ENCODE measurements at places on chromosomes 1 and 21.

DNA sequence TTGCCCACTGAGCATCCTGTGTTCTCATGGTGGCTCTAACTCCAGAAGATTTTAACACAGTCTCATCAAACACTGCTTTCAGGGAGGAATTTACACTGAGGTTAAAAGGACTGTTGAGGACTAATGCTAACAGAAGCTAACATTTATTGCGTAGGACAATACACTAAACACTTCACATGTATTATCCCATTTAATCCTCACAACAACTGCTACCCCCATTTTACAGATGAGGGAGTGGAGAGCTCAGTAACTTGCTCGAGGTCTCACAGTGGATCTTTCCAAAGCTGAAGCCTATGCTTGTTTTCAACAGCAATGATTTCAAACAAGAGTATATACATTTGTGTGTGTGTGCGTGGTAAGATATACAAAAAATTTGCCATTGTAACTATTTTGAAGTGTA is 13.9 kb downstream of the ATF3 start:
- no peak for DNase-seq

DNA sequence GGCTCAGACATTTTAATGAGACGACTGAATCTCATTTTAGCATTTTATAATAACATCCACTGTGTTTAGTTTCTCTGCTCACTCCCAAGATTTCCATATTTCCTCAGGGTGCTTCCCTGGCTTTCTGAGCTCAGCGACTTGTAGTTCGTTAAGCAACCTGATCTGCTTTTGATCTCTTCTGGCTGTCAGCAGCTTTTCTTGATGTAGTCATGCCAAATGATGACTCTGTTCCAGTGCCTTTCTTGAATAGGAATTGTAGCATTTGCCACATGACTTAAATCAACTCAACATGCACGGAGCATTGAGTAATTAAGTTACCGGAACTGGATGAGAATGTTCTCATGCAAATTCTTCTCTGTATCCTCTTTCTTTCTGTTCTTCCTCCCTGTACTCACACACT is 246.1 kb downstream of the FMN2 start:
- DNase-seq = peak; percentile 79

GRCh38 chr1:36023098-36023769 is 60.7 kb upstream of the TEKT2 start:
- no peak for DNase-seq

DNA sequence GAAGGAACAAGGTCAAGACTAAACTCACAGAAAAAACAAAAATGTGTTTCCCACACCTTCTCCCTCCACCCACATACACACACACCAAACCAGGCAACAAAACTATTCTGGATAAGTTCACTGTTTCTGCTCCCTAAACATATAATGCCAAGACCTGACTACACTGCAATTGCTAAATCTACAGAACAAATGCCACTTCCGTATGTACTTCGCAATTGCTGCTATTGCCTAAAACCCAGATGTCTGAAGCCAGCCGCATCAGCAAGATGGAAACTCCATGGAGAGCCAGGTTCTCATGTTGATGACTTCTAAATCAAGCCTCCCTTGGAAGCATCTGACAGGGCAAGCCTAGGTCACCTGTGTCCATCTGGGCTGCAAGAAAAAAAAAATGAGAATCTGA is 8.3 kb upstream of the AIM2 start:
- no peak for DNase-seq

GRCh38 chr1:19250629-19251304 is 557 bp downstream of the EMC1 start:
- no peak for DNase-seq

DNA sequence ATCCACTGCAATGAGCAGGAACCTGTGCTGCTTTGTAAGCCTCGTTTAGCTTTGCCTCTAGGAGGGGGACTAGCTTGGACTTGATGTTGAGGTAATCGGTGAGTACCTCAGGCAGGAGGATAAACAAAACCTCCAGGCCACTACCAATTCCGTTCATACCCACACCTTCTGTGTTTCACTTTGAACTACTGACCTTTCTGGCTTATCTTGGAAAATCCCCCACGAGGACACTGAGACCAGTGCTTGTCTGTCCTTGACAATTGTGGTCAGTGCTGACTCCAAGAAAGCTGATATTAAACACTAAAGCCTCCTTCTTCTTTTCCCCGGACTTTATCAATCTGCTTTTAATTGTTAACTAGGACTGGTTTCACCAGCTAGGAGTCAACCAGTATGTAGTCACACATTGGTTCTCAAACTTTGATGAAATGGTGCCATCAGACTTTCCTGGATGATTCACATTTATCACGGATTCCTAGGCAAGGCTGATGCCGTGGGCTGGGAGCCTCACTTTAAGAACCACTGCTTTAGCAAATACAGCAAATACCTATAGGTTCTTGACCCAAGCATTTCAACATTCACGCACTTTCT is 52.7 kb downstream of the TGFB2 start:
- peak; percentile 26 for DNase-seq

GRCh38 chr1:156816561-156817328 is at the start of gene SH2D2A:
Gene SH2D2A (minus strand): TSS chr1:156816848. CDS start chr1:156816708, 140 bp downstream.
- no peak for DNase-seq

GRCh38 chr1:21052034-21052433 is 124.7 kb downstream of the EIF4G3 start:
- no peak for DNase-seq

- peak; percentile 62 for DNase-seq
Measured at GRCh38 chr21:33360281-33360680, 35.5 kb downstream of the IFNAR1 start.

- DNase-seq = no peak
Measured at GRCh38 chr1:44353604-44354003, 1.5 kb downstream of the ERI3 start.

- peak; percentile 93 for DNase-seq
Measured at GRCh38 chr1:10724948-10725847, 71.2 kb downstream of the CASZ1 start.

DNA sequence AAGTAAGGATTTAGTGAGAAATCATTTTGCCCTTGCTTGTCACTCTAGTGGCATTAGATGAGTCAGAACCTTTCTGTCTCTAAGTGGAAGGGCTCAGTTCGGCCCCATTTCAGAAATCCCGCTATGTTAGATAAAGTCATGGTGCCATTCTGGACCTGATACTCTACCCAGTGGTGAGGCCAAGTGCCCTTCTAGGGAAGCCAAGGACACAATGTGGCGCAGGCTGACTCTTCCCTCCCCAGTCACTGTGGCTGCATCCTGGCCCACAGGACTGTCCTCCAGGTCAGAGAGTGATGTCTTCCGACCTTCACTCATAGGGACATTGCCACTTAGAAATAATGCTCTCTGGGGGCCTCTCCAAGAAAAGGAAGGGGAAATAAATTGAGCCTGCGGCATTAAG is 48.3 kb upstream of the MTR start:
- no peak for DNase-seq

GRCh38 chr1:87594736-87595383 is 266.2 kb downstream of the LMO4 start:
- no peak for DNase-seq

- no peak for DNase-seq
Measured at GRCh38 chr1:95069710-95070093, 3.0 kb downstream of the ALG14 start.

DNA sequence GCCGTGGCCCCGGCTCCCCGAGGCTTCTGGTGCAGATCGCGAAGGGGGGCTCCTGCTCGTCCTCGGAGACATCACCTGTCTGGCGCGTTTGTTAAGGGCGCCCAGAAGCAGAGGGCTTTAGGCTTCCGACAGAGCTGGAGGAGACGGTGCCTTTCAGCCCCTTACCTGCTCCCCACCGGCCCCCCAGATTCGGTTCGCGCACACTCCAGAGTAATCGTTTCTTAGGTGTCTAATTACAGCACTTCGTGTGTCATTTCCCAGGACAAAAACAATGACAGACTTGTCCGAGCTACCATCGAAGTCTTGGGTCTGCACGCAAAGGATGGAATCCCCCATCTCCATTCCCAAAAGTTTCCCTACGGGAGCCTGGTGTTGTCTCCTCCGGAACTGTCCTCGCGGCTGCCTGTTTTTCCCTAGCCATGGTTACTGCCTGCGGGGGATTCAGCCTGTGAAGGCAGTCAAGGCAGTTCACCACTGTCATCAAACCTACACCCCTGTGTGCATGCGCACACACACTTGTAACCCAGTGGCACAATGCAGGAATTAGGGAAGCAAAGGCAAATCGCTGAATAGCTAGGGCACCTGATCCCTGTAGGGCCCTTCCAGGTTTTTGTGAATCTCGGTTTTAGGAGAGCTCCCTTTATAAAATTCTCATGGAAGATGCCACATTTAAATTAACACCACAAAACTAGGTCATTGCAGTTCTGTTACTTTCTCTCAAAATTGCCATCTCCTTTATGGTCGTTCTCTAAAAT is 738 bp upstream of the CDC42BPA start:
- DNase-seq = peak; percentile 63

- no peak for DNase-seq
Measured at GRCh38 chr1:205924460-205924790, 18.8 kb downstream of the SLC26A9 start.

DNA sequence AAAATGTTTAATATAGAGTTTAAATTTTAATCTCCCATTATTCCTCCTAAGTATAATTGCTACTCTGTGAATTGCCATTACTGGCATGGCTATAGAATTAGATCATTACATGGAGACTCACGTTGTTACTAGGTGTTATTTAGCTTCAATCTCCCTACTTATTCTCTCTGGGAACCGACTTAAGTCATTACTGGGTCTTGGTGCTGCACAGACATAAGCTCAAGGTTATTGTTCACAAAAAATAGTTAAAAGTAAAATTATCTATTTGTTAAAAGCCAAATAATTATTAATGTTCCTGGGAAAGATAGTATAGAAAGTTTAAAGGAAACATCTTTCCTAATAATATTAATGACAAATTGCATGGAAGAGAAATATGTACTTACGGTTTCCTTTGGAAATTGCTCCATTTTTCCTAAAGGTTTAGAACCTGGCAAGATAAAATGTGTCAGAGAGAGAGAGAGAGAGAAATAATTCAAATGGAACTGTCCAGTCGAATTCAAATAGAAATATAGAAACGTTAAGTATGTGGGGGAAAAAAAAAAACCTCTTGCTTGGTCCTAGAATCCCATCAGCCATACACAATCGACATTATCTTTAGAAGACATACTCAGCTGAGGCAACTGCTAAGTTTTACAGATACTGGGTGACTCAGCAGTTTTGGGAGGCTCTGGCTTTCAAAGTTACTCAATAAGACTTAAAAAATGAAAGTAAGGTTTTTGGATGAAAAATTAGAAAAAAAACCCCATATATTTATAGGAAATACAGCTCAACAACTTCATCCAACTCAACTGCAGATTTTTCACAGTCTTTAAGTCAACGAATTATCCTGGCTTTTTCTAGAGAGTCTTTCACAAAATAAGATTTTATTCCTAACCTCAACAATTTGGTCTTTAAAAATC is at the start of gene SPTA1:
TSS of gene SPTA1 (minus strand) at position 605 of the 899 bp plus-strand sequence. CDS start at position 407, 198 bp downstream.
- peak; percentile 9 for DNase-seq

DNA sequence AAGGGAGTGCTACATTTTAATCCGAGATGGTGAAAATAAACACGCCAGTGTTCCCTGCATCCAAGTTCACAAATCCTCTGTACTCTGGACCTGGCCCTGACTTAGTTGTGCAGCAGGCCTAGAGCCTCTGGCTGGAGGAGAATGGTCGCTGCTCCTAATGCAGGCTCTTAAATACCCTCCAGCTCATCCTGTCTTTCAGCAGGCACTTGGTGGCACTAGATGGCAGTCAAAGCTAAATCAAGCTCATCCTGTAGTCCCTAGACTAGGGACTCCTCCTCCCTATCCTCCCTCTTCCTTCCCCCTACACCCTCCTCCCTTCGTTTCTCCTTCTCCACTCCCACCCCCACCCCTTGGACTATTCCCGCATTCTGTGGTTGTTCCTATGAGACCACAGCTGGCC is 41.6 kb upstream of the MTR start:
- DNase-seq = peak; percentile 22

DNA sequence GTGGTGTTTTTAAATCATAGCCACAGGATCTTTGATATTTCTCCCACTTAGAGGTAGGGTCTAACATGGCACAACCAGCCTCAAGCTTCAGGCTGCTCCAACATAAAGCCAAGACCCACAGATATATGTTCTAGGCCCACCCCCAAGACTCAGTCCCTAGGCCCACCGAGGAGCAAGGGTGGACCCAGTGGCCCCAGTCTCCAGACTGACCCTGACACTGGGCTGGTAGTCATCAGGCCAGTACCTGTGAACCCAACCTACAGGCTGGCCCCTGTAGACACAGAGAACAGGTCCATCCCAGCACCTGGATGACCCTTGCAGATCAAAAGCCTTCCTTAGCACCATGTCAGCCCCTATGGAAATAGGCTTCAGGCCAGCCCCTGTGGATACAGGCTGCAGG is 60.5 kb downstream of the NEGR1 start:
- DNase-seq = no peak

GRCh38 chr1:226870401-226871279 is at the start of gene PSEN2:
Gene PSEN2 (plus strand): TSS chr1:226870616. CDS start chr1:226881908, 11,292 bp downstream.
- DNase-seq = peak; percentile 91

DNA sequence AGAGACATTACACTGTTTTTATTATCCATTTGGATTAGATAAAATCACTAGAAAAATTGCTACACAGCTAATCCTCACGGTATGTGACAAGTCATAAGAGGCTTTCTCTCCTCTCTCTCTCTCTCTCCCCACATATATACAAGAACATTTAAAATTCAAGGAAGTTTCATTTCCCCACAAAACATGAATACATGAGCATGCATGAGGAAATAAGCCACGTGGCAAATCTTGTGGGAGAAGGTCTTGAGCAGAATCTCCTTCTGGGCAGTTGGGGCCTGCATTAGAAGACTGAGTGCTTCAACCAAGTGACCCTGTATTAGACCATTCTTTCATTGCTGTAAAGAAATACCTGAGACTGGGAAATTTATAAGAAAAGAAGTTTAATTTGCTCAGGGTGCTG is 1313.1 kb downstream of the MRPL39 start:
- DNase-seq = no peak

GRCh38 chr1:241401156-241401555 is 44.2 kb upstream of the RGS7 start:
- DNase-seq = no peak

DNA sequence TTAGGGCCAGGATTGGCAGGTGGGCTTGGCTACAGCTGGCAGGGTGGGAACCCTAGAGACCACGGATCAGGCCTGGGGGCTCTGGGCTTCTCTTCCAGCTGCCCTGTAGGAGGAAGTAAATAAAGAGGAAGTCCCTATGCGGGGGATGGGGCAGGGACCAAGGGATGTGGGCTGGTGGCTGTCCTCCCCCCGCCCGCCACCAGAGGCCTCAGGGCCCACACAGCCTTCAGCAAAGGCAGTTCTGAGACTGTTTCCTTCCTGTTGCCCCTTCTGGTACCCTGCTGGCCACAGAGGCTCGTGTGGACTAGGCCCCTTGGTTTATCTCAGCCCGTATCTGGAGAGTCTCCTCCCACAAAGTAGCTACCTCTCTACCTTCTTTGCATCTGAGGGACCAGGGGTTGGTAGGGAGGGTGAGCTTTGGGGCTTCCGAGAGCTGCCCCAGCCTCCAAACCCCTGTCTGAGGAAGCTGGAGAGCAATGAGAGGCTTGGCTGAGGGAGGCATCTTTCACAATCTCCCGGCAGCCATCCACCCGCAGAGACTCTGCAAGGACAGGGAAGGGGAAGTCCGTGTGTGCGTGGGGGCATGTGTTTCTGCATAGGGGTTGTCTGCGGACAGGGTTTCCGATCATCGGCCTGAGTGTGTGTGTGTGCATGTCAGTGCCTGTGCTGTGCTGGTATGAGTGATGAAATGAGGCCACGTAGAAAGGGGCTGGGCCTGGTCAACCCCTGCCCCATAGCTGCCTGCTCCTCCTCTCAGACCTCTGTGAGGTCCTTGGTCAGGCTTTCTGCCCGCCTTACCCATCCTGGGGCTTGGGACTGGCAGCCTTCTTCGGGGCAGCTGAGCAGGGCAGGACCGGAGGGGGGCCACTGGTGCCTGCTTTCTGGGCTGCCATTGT is 12.5 kb downstream of the RPS6KA1 start:
- peak; percentile 66 for DNase-seq
